ENCODE measurements at places on chromosomes 4 and X. TPM values are rescaled to one million over a fixed set of nuclear protein-coding genes. Genes with fewer than 3 reads are reported as not detected.

PHOX2B gene
- total RNA-seq, result not detected

WFS1 gene
- 13.8 TPM for total RNA-seq

NAA11 gene
- not detected for total RNA-seq

MMGT1 gene
- 27.2 TPM for total RNA-seq

TLR8 gene
- 1.7 TPM for total RNA-seq

CD99L2 gene
- total RNA-seq, result 17.3 TPM

TIMP1 gene
- 93.3 TPM for total RNA-seq

TXK gene
- total RNA-seq, result 1.7 TPM

- peak overlapping the region; percentile 61 for H3K4me3 ChIP-seq
- peaks cover 94% of the 10 kb centered on the region for H3K27me3 ChIP-seq
- peak; percentile 87 for DNase-seq
- H3K27ac ChIP-seq, result peak overlapping the region; percentile 73
- no peaks in the 10 kb centered on the region for H3K36me3 ChIP-seq
These were observed 4.2 kb upstream of the LEF1 start for GRCh38 chr4:108172753-108173598.

- no peaks in the 10 kb centered on the region for H3K4me1 ChIP-seq
- no peaks in the 10 kb centered on the region for H3K36me3 ChIP-seq
- no peaks in the 10 kb centered on the region for H3K27me3 ChIP-seq
- no peak overlapping the region for H3K27ac ChIP-seq
- peak overlapping the region; percentile 8 for H3K4me3 ChIP-seq
These were observed 15.8 kb upstream of the RGS12 start for GRCh38 chr4:3276986-3277385.

DNA sequence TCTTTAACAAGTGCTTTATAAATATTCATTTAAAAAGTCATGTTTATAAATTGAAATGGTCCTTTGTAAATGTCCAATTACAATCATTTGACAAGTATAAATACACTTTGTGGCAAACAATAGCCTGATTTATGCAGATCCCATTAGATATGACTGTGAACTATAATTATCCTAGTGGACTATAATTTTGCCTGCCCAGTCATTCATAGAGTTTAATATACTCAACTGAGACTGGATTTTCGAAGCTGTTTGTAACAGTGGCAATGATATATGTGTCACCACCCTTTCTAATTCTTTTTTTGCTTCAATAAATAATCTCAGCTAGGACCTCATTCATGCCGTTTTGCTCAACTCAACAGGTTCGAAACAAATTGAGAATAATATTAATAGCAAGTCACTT, 732.0 kb downstream of the PCDH18 start:
- H3K4me1 ChIP-seq, result no peaks in the 10 kb centered on the region
- H3K27ac ChIP-seq, result no peak overlapping the region
- no peak for DNase-seq
- H3K36me3 ChIP-seq, result no peaks in the 10 kb centered on the region
- H3K27me3 ChIP-seq, result no peaks in the 10 kb centered on the region
- no peak overlapping the region for H3K4me3 ChIP-seq

DNA sequence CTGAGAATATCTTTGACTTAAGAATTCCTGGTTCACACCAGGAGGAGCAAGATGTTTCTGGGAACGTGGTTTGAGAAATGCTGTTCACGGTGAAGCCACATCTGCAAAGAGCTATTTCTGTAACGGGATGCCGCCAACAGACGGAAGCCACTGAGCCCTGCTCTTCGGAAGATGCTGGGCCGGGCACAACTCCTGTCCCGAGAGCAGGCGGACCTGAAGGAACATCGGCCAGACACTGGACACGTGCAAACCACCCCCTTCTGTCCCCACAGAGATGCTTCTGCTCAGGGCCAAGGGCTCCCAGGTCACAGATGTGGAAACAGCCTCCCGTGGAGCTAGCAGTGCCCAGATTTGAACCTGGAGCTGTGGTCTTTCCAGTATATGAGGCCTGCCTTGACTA, 24.3 kb downstream of the HMX1 start:
- no peak for DNase-seq
- no peak overlapping the region for H3K27ac ChIP-seq
- H3K4me1 ChIP-seq, result no peaks in the 10 kb centered on the region
- peaks cover 87% of the 10 kb centered on the region for H3K27me3 ChIP-seq
- H3K4me3 ChIP-seq, result no peak overlapping the region

DNA sequence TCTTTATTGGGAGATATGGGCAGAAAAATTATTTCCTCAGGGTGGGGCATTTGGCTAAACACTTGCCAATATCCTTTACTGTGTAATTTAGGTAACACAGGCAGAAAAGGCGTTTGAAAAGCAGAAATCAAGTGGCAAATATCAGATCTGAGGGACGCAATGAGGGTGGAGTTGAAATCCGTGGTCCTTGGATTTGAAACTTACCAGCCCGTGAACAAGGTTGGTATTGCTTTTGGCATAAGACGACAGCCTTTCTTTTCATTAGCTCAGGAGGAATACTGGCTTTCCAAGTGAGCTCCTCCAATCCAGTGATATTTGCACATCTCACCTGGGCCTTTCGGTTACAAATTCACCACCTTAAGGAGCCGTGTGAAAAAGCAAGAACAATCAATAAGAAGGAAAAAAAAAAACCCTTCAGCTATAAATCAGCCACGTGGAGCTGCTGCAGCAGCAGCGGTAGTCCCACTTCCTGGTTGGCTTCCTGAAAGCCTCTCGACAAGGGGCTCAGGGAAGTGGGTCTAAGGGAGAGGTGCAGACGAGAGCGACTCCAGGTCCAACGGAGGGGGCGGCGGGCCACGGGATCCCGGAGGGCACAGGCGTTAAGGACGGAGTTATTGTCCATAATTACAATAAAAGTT, 734 bp upstream of the GALNT7 start:
- peak overlapping the region; percentile 84 for H3K4me3 ChIP-seq
- H3K36me3 ChIP-seq, result peaks cover 6% of the 10 kb centered on the region
- H3K4me1 ChIP-seq, result peaks cover 40% of the 10 kb centered on the region
- peak; percentile 48 for DNase-seq
- peak overlapping the region; percentile 97 for H3K27ac ChIP-seq

- H3K36me3 ChIP-seq, result no peaks in the 10 kb centered on the region
- no peaks in the 10 kb centered on the region for H3K4me1 ChIP-seq
- no peak overlapping the region for H3K27ac ChIP-seq
- DNase-seq, result no peak
These were observed 32.1 kb downstream of the F11 start for GRCh38 chr4:186298031-186298647.

GRCh38 chr4:107740950-107741701, 21.1 kb upstream of the PAPSS1 start:
- no peak overlapping the region for H3K27ac ChIP-seq
- peaks cover 22% of the 10 kb centered on the region for H3K4me1 ChIP-seq
- no peaks in the 10 kb centered on the region for H3K36me3 ChIP-seq
- no peaks in the 10 kb centered on the region for H3K27me3 ChIP-seq
- H3K4me3 ChIP-seq, result no peak overlapping the region

- H3K27me3 ChIP-seq, result no peaks in the 10 kb centered on the region
- DNase-seq, result no peak
- H3K27ac ChIP-seq, result no peak overlapping the region
- no peak overlapping the region for H3K4me3 ChIP-seq
These were observed 259.2 kb downstream of the MAPK10 start for GRCh38 chr4:86100539-86101215.

DNA sequence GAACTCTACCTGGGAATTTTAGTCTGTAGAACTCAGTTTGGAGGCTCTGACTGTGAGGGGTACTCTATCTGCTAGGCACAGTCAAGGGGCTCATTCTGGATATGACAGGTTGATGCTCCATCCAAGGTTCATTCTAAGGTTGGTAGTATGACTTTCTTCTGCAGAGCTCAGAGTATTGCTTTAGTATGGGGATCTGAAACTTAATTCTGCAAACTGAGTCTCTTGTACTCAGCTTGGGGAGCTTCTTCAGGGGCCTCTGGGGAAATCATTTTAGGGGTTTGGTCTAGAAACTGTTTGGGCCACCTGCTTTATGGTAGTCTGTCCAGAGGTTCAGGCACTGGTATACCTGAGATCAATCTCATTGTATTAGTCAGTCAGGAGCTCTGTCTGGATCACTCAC, 9.7 kb upstream of the TSR2 start:
- no peak overlapping the region for H3K27ac ChIP-seq
- H3K4me3 ChIP-seq, result no peak overlapping the region
- H3K36me3 ChIP-seq, result no peaks in the 10 kb centered on the region
- H3K4me1 ChIP-seq, result no peaks in the 10 kb centered on the region
- H3K27me3 ChIP-seq, result no peaks in the 10 kb centered on the region

DNA sequence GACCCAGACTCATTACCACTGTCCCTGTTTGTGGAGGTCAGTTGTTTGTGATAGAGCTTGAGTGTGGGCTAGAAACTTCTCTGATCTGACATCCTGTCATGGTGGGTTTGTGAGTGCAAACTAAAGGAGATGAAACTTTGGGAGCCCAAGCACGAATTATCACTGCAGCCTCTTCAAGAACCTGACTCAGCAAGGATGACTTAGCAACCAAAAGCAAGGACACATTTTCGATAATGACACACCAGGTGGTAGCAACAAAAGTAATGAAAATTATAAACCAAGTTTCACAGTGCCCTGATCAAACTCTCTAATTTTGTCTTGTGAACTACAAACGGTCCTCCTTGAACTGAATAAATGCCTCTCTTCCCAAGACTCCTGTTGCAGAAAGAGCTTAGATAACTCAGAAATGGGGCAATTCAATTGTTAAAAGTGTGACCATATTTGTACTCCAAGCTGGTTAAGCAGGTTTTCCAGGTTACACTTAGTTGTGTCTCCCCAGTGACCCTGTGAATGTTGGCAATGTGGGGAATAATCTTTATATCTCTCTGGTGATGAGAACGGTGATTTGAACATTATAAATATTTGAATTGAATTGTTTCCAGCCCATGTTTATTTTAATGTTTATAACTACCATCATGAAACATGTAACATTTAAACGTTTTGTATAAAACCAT, 52.6 kb upstream of the ATP8A1 start:
- no peaks in the 10 kb centered on the region for H3K27me3 ChIP-seq
- no peaks in the 10 kb centered on the region for H3K36me3 ChIP-seq
- H3K4me1 ChIP-seq, result no peaks in the 10 kb centered on the region
- H3K27ac ChIP-seq, result no peak overlapping the region
- peak; percentile 74 for DNase-seq

DNA sequence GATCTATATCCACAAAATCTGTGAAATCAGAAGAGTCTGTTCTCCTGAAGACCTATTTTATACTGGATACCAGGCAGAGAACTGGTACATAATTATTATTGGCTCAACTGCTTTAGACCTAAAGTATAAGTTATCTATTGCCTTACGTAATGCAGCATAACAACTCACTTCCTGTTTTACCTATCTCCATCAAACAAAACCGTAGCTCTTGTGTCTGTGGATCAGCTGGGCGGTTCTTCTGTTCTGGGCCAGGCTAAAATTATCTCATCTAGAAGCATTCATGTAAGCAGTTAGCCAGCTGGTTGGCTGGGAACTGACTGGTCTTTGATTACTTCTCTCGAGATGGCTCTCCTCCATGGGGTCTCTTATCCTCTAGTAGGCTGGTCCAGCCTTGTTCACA, 57.8 kb downstream of the PPP1R2C start:
- no peaks in the 10 kb centered on the region for H3K4me1 ChIP-seq
- no peak overlapping the region for H3K27ac ChIP-seq
- no peak for DNase-seq
- H3K4me3 ChIP-seq, result no peak overlapping the region
- H3K36me3 ChIP-seq, result no peaks in the 10 kb centered on the region
- no peaks in the 10 kb centered on the region for H3K27me3 ChIP-seq

DNA sequence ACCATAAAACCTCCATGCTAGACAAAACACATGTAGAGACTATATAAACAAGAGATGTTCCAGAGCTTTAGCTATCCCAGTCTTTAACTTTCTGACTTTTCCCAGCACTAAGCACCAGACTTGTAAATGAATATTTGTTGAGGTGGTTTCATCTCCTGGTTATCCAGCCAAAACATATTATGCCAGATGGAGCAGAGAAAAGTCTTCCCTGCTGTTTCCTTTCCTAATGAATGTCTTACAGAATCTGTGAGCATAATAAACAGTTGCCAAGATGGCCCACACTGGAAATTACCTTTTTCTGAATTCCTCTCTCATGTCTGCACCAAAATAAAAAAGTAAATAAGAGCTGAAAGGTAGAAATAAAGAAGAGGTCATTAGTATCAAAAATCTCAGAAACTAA, 159.2 kb downstream of the TECRL start:
- DNase-seq, result no peak
- H3K4me3 ChIP-seq, result no peak overlapping the region
- no peaks in the 10 kb centered on the region for H3K4me1 ChIP-seq
- no peaks in the 10 kb centered on the region for H3K27me3 ChIP-seq
- no peak overlapping the region for H3K27ac ChIP-seq
- no peaks in the 10 kb centered on the region for H3K36me3 ChIP-seq

GRCh38 chrX:77814210-77814609, 28.2 kb upstream of the ATRX start:
- H3K4me3 ChIP-seq, result no peak overlapping the region
- H3K4me1 ChIP-seq, result no peaks in the 10 kb centered on the region
- no peaks in the 10 kb centered on the region for H3K36me3 ChIP-seq
- H3K27ac ChIP-seq, result no peak overlapping the region
- H3K27me3 ChIP-seq, result no peaks in the 10 kb centered on the region

- H3K36me3 ChIP-seq, result no peaks in the 10 kb centered on the region
- H3K27ac ChIP-seq, result no peak overlapping the region
- peaks cover 18% of the 10 kb centered on the region for H3K4me1 ChIP-seq
- no peak for DNase-seq
- peaks cover 65% of the 10 kb centered on the region for H3K27me3 ChIP-seq
These were observed 1.8 kb downstream of the FGF5 start for GRCh38 chr4:80268081-80268823.

- H3K27me3 ChIP-seq, result no peaks in the 10 kb centered on the region
- H3K4me3 ChIP-seq, result no peak overlapping the region
- no peaks in the 10 kb centered on the region for H3K36me3 ChIP-seq
- no peaks in the 10 kb centered on the region for H3K4me1 ChIP-seq
- H3K27ac ChIP-seq, result no peak overlapping the region
These were observed 44.0 kb downstream of the SLC25A5 start for GRCh38 chrX:119512146-119512800.

- H3K4me3 ChIP-seq, result no peak overlapping the region
- H3K27ac ChIP-seq, result no peak overlapping the region
- no peaks in the 10 kb centered on the region for H3K27me3 ChIP-seq
- no peak for DNase-seq
These were observed 252.4 kb downstream of the SPOCK3 start for GRCh38 chr4:166981847-166982246.

DNA sequence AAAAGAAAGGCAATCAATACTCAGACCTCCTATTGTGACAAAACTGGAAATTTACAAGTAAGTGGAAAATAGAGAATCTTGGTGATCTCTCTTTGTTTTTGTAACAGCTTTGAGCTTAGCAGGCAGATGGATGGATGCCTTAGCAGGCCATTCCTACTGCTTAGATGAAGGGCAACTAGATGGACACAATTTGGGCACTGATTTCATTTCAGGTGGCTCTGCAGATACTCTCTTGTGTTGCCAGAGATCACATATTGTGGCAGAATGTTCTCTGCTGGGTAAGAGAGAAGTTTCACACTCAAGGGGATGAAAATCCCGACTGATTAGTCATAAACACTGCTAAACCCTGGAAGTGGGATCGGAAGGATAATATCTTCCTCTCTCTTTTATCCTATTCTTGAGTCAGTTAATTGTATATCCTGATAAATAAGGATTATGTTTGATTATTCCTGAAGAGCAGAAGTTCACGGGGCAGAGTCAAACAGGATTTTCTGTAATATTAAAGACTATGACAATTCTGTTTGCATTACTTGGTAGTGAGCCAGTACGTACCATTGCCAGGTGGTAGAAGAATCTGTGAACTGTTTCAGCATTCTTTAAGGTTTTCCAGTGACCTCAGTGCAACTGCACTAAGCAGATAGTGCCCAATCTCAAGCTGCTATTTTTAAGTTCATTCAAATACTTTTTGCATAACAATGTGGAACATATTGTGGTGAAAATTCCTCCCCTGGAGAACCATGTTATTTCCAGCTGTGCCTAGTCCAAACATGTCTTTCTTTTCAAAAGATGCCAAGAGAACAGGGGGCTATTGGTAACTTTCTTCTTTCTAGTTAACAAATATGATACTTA, 974.3 kb downstream of the FSTL5 start:
- H3K36me3 ChIP-seq, result no peaks in the 10 kb centered on the region
- H3K27ac ChIP-seq, result no peak overlapping the region
- no peak overlapping the region for H3K4me3 ChIP-seq
- H3K4me1 ChIP-seq, result no peaks in the 10 kb centered on the region
